SJCRH30 (cell line): ENCODE measurements at places on chromosomes 6 and 20. TPM values are rescaled to one million over a fixed set of nuclear protein-coding genes. Genes with fewer than 3 reads are reported as not detected.

Gene ZKSCAN3
- total RNA-seq: 3.9 and 4.6 TPM in 2 replicates

Gene EDN3
- total RNA-seq: 92.5 and 97.6 TPM in 2 replicates

Gene SLC22A7
- total RNA-seq: not detected in 2 replicates

Gene DDX43
- not detected in 2 replicates for total RNA-seq

Gene PTCRA
- not detected in 2 replicates for total RNA-seq

Gene LAMA2
- 17.6 and 17.9 TPM in 2 replicates for total RNA-seq

Gene GABRR1
- total RNA-seq: 0.26 and 0.30 TPM in 2 replicates

Gene FGD2
- not detected in 2 replicates for total RNA-seq
